Stimulated activated CD4-positive, alpha-beta T cell treated with anti-CD3 and anti-CD28 coated beads, Interleukin-1b, Interleukin-23, amount 100 ng/mL, for 24 hours (primary cell): ENCODE measurements at places on chromosomes 3 and 15.

DNA sequence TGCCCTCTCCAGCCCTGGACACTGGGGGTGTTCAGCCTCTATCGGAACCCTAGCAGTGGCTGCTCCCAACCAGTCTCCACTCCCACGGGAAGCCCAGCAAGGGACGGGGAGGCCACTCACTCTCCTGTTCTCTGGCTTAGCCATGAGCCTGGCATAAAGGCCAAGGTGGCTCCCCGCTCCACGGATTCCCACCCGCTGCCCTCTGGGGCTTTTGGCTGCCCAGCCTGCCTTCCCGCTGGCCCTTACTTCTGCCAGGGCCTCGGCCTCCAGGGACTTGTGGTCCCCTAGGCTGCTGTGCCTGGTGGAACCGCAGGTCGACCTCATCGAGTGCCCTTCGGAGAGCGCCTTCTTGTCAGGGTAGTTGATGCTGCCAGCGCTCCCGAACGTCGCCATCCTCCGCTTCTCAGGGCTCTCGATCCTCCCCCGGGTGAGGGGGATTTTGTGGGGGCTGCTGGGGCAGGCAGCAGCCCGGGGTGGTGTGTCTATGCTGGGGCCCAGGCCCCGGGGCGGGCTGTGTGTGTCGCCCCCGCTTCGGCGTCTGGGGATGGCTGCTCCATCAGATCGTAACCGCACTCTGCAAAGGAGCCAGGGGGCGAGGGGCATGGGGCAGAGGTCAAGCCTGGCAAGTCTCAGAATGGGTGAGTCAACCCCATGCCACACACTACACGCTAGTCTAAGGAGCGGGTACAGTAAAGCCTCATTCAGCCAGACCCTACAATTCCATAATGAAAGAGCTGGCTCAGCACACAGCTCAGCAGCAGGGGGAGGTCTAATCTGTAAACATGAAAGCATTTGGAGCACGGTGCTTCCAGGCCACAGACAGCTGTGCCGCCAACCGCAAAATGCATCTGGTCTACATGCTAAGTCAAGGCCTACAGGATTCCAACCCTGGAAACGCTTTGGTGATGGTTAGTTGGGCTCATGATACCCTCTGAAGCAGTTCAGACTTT lies 27.3 kb upstream of the RAD18 start:
- DNase-seq = no peak

- no peak for DNase-seq
Observed at GRCh38 chr3:57017459-57017845, 43.0 kb upstream of the SPATA12 start.

GRCh38 chr15:34436956-34437442 lies 609 bp downstream of the GOLGA8A start:
- no peak for DNase-seq

DNA sequence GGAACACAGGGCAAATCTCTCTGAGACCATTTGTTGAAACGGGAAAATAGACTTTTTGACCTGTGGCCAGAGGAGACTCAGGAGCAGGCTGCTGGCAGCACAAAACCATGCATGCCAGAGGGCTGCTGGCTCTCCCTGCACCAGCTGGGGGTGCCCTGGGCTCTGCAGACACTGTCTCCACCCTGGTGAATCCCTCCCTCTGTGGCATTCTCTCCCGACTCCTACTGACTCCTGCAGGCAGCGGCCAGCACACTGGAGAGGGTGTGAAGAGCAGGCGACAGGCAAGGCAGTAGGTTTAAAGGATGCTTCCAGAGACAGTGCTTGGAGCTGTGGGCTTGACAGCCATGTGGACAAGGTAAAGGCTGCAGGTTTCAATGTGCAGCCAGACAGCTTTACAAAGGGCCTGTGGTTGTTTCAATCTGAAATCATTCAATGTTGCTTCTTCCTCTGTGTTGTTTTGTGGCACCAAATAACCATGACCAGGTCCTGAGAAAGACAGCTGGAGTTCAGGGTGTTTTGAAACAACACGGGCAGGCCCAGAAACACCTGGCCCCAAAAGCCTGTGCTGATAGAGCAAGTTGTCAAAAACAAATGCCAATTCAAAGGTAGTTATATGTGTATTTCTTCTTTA lies 431.0 kb upstream of the ATP10A start:
- no peak for DNase-seq

- DNase-seq = no peak
Observed at GRCh38 chr15:95208988-95209387, 977.6 kb downstream of the MCTP2 start.

DNA sequence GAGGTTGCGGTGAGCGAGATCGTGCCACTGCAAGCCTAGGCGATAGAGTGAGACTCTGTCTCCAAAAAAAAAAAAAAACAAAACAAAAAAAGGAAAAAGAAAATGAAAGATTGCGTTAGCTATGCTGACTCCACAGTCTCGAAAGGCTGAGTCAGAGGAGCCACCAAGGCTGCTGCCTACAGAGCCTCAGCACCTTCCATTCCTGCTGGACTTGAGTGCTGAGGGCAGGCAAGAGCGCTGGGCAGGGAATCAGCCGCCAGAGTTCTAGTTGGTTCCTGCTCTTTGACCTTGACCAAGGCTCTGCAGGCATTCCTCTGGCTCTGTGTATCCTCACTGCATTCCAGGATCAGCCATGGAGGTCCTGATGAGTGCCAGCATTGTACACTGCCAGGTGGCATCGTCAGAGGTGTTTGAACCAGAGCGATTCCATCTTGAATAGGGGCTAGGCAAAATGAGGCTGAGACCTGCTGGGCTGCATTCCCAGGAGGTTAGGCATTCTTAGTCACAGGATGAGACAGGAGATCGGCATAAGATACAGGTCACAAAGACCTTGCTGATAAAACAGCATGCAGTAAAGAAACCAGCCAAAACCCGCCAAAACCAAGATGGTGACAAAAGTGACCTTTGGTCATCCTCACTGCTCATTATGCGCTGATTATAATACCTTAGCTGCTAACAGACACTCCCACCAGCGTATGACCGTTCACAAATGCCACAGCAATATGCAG lies 5.9 kb downstream of the MESP2 start:
- no peak for DNase-seq
